ENCODE measurements at places on chromosomes 6 and 20. TPM values are rescaled to one million over a fixed set of nuclear protein-coding genes. Genes with fewer than 3 reads are reported as not detected.

- no peak for DNase-seq
- peak overlapping the region; percentile 91 for H3K27ac ChIP-seq
- peaks cover 53% of the 10 kb centered on the region for H3K4me1 ChIP-seq
- H3K27me3 ChIP-seq = no peaks in the 10 kb centered on the region
These were observed 1.6 kb downstream of the SRPK1 start for GRCh38 chr6:35919085-35919826.

DNA sequence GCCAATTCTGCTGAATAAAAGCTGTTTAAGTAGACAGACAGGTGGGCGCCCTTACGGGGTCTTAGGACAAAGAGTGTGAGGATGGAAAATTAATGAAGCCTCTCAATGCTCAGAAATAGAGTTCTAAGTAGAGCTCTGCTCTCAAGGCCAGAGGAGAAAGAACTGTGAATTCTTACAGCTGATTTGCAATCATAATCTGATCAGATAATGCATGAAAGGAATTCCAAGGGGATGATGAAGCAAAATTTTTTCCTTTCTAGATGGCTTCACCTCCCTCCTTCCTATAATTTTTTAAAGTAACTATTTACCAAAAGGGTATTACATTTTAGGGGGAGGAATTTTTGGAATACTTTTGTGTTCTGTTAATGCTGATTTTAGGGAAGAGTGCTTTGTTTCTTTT is 308.1 kb upstream of the HS3ST5 start:
- no peak overlapping the region for H3K4me3 ChIP-seq
- no peak overlapping the region for H3K27ac ChIP-seq
- no peaks in the 10 kb centered on the region for H3K36me3 ChIP-seq

DNA sequence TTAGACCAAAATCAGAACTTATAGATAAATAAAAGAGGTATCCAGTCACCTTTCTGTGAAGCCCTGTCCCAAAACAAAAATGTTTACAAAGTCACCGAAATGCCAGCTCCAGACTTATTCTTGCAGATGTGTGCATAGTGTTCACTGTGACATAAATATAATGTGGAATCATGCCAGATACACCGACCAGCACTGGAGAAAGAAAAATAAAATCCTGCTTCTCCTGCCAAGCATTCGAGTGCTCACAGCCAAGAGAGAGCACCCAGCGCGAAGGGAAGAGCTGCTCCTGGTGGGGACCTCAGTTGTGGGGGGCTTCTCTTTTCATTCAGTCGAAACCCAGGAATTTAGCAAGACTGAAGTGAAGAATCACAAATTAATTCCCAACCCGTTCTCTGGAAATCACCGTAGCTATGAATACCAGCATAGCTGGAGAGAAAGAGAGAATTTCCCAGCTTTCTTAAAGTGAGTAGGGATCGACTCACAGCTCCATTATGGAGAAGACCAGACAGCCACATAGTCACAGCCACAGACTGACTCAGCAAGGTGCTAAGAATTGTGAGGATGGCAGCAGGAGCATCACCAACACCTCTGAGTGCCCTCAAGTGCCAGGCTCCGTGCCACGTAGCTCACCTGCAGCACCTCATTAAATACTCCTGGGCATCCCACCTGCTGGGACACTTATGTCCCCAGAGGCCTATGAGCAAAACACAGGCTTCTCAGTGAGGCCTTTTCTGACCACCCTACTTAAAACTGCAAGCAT is 33.2 kb downstream of the BFSP1 start:
- H3K27me3 ChIP-seq = peaks cover 11% of the 10 kb centered on the region
- DNase-seq = peak; percentile 25
- H3K4me1 ChIP-seq = peaks cover 19% of the 10 kb centered on the region
- no peak overlapping the region for H3K4me3 ChIP-seq

DNA sequence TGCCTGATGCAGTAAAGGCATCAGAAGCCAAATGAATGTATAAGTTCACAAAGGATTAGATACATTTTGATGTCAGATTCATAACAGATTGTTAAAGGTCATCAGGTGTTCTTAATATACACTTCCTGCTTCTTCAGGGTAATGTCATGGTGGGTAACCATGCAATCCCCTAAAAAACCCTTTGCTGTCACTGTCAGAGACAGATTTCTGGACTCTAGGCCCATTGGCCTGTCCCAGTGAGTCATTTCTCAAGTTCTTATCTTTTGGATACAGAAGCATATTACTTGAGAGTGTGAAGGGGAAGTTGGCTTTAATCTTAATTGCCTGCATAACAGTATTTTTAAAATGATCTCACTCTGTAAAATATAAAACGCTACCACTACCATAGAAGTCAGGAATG is 895.6 kb upstream of the MAP3K7 start:
- no peaks in the 10 kb centered on the region for H3K36me3 ChIP-seq
- H3K4me3 ChIP-seq = no peak overlapping the region
- no peaks in the 10 kb centered on the region for H3K27me3 ChIP-seq
- DNase-seq = no peak
- no peak overlapping the region for H3K27ac ChIP-seq
- no peaks in the 10 kb centered on the region for H3K4me1 ChIP-seq

- H3K27me3 ChIP-seq = no peaks in the 10 kb centered on the region
- H3K27ac ChIP-seq = peak within 1 kb of the TSS; percentile 88
- peaks cover 69% of the 10 kb centered on the region for H3K4me1 ChIP-seq
- peak; percentile 23 for DNase-seq
These were observed at the start of gene ADGRG6 for GRCh38 chr6:142301651-142302391. Gene ADGRG6, plus strand, starts transcription at chr6:142302007. Its CDS starts 323 bp downstream, at chr6:142302330.

DNA sequence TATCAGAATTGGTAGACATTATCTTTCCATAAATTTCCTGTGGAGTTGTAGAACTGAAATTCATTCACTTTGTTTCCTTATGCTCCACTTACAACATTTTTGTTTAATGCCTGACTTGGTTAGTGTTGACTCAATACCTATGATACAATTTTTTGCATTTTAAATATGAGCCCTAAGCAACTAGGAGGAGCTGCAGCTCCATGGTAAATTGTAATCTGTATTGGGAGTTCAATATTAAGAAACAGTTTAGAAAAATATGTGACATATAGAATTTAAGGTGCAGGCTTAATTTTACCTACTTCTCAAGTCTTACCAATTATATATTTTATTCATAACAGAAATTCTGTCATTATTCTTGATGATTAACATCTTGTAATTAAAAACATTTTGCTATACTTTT is 868.3 kb downstream of the EYS start:
- DNase-seq = no peak
- no peak overlapping the region for H3K27ac ChIP-seq
- no peaks in the 10 kb centered on the region for H3K36me3 ChIP-seq

- H3K36me3 ChIP-seq = peaks cover 4% of the 10 kb centered on the region
- no peak overlapping the region for H3K4me3 ChIP-seq
- H3K27ac ChIP-seq = no peak overlapping the region
- H3K27me3 ChIP-seq = no peaks in the 10 kb centered on the region
- DNase-seq = no peak
These were observed 10.8 kb upstream of the LATS1 start for GRCh38 chr6:149728499-149729234.

DNA sequence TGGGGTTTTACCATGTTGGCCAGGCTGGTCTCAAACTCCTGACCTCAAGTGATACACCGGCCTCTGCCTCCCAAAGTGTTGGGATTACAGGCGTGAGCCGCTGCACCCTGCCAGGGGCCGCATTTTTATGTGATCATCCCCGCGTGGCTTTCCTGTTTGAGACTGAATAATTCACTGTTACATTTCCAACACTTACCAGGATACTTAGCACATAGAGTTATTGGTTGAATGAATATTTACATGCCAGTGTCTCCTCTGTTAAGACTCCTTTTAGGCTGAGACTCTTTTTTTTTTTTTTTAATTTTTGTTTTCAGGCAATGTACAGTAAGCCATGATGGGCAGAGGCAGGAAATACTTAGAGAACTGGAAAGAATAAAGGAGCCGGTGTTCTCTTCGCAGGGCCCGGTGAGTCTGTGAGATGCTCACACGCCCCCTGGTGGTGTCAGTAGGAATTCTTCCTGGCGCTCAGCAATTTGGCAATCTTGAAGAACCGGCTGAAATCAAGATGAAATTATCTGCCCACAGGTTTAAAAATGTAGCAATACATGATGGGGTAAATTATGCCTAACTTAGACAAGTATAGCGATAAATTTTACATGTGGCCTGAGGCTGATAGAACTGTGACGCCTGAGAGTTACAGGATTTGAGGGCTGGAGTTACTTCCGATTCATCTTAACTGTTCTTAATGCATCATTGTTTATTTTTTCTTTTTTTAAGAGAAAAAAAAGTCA is 7.6 kb upstream of the RNF114 start:
- H3K36me3 ChIP-seq = no peaks in the 10 kb centered on the region
- H3K4me1 ChIP-seq = peaks cover 22% of the 10 kb centered on the region
- peak; percentile 79 for DNase-seq
- H3K27me3 ChIP-seq = no peaks in the 10 kb centered on the region
- H3K27ac ChIP-seq = peak overlapping the region; percentile 68
- peak overlapping the region; percentile 60 for H3K4me3 ChIP-seq

DNA sequence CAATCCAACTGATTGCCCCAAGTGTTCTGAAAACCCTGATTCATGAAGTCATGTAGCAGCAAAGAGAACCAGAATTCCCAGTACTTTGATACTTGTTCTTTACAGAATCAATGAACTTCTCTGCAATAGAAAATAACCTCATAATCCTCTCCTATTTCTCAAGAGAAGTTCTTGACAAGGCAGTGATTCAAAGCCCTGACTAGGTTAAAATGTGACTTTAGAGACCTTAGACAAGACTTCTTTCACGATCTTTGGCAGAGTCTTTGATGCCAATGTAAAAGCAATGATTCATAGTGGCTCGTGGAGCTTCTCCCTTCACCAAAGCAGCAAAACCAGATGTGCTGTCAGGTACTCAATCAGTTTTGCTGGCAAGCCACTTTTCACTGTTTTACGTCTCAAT is 95.2 kb downstream of the CDK19 start:
- H3K36me3 ChIP-seq = no peaks in the 10 kb centered on the region
- no peak overlapping the region for H3K27ac ChIP-seq
- peaks cover 5% of the 10 kb centered on the region for H3K4me1 ChIP-seq
- H3K4me3 ChIP-seq = no peak overlapping the region
- no peaks in the 10 kb centered on the region for H3K27me3 ChIP-seq
- DNase-seq = no peak

GRCh38 chr6:130779658-130780033 is 47.6 kb upstream of the SMLR1 start:
- H3K27ac ChIP-seq = peak overlapping the region; percentile 79
- no peaks in the 10 kb centered on the region for H3K27me3 ChIP-seq
- peaks cover 50% of the 10 kb centered on the region for H3K4me1 ChIP-seq
- H3K4me3 ChIP-seq = peak overlapping the region; percentile 84
- H3K36me3 ChIP-seq = peaks cover 19% of the 10 kb centered on the region

TBXT gene
- not detected for total RNA-seq

- no peaks in the 10 kb centered on the region for H3K27me3 ChIP-seq
- no peak overlapping the region for H3K27ac ChIP-seq
These were observed 9.9 kb downstream of the LAMA5 start for GRCh38 chr20:62357187-62357667.

DNA sequence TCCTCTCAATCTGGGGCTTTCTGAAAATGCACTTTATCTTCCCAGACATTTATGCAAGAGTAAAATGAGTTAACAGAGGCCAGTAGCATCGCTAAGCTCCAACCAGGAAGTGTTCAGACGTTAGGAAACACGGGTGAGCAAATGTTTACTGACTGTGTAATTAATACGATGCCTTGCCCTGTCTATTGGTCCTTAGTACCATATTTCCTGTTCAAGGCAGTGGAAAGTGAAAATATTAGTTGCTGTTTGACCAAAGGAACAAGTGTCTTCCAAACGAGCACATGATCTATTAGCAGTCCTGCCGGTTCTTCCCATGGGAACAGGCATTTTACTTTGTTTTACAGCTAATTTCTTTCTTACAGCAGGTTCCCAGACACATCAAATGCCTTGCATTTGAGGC is 311.1 kb upstream of the JAG1 start:
- no peak overlapping the region for H3K4me3 ChIP-seq
- no peak for DNase-seq
- H3K36me3 ChIP-seq = no peaks in the 10 kb centered on the region
- no peak overlapping the region for H3K27ac ChIP-seq

GRCh38 chr6:139627091-139627490 is 252.6 kb upstream of the CITED2 start:
- no peak overlapping the region for H3K27ac ChIP-seq
- no peak for DNase-seq
- H3K4me1 ChIP-seq = peaks cover 5% of the 10 kb centered on the region
- no peaks in the 10 kb centered on the region for H3K27me3 ChIP-seq
- H3K4me3 ChIP-seq = no peak overlapping the region
- peaks cover 14% of the 10 kb centered on the region for H3K36me3 ChIP-seq

- H3K4me3 ChIP-seq = no peak overlapping the region
- no peak overlapping the region for H3K27ac ChIP-seq
- H3K27me3 ChIP-seq = peaks cover 5% of the 10 kb centered on the region
- DNase-seq = no peak
- no peaks in the 10 kb centered on the region for H3K4me1 ChIP-seq
These were observed 104.4 kb downstream of the RNASET2 start for GRCh38 chr6:166851911-166852310.

- H3K27me3 ChIP-seq = no peaks in the 10 kb centered on the region
- DNase-seq = peak; percentile 88
- H3K4me1 ChIP-seq = peaks cover 42% of the 10 kb centered on the region
- H3K4me3 ChIP-seq = no peak overlapping the region
- H3K27ac ChIP-seq = no peak overlapping the region
These were observed 253.1 kb downstream of the ADGB start for GRCh38 chr6:146851837-146852236.

DNA sequence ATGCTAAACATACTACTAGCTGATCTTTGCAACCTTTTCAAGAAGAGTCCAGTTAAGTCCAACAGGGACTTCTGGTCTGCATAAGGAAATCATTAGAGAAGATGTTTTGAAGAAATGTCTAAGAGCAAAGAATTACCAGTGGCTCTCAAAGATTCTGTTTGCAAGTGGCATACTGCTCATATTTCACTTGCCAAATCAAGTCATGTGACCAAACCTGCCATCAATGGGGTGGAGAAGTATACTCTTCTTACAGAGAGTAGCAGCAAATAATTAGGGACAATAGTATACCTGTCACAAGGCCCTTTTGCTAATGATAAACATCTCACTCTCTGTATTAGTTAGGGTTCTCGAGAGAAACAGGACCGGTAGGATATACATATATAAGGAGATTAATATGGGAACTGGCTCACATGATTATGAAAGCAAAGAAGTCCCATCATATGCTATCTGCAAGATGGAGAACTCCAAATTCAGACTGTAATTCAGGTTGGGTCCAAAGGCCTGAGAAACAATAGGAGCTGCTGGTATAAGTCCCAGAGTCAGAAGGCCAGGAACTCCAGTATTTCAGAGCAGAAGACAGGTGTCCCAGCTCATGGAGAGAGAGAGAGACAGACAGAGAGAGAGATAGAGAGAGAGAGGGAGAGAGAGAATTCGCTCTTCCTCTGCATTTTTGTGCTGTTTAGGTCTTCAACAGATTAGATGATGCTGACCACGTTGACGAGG is 111.5 kb downstream of the LCA5 start:
- no peak overlapping the region for H3K4me3 ChIP-seq
- no peaks in the 10 kb centered on the region for H3K27me3 ChIP-seq
- DNase-seq = no peak
- no peaks in the 10 kb centered on the region for H3K36me3 ChIP-seq
- H3K4me1 ChIP-seq = peaks cover 4% of the 10 kb centered on the region

Measured in HFFc6 (cell line).